ENCODE measurements at places on chromosomes 7 and 10.
A peak's percentile ranks its signal among the peaks of the same experiment; 100 is the strongest.

- no peak for DNase-seq
Observed at GRCh38 chr10:22437620-22438588, 92.6 kb downstream of the SPAG6 start.

DNA sequence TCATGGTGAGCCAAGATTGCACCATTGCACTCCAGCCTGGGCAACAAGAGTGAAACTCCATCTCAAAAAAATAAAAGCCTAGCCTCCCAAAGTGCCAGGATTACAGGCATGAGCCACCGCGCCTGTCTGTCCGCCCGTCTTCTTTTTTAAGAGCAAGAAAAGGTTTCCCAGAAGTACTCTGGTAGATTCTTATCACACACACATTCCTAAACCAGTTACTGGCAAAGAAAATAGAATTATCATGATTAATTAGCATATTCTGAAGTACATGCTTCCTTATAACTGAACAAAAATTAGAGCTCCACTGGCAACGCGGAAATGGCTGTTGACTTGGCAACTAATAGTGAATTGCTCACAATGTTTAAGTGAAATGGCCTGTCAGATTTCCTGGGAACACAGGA is 87.0 kb downstream of the ADK start:
- DNase-seq, result peak; percentile 49

GRCh38 chr10:69845574-69846292 is 44.0 kb downstream of the COL13A1 start:
- DNase-seq, result no peak

GRCh38 chr10:72315611-72316385 is 38.9 kb downstream of the DNAJB12 start:
- peak; percentile 38 for DNase-seq

DNA sequence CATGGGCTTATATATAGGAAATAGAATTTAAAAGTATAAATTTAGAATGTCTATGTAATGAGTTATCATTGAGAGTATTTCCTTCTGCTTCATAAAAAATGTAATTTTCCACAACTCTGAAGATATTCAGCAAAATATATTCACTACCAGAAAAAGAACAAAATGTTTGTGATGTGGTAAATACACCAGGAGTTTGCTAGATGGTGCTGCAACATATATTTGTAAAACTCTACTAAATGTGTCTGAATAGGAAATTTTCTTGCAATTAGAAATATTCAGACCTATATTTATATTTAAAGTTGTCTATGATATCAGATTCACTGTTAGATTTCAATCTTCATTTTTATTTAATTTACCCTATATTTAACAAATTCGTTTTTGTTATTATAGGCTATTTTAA is 201.1 kb downstream of the PPP1R3A start:
- no peak for DNase-seq

DNA sequence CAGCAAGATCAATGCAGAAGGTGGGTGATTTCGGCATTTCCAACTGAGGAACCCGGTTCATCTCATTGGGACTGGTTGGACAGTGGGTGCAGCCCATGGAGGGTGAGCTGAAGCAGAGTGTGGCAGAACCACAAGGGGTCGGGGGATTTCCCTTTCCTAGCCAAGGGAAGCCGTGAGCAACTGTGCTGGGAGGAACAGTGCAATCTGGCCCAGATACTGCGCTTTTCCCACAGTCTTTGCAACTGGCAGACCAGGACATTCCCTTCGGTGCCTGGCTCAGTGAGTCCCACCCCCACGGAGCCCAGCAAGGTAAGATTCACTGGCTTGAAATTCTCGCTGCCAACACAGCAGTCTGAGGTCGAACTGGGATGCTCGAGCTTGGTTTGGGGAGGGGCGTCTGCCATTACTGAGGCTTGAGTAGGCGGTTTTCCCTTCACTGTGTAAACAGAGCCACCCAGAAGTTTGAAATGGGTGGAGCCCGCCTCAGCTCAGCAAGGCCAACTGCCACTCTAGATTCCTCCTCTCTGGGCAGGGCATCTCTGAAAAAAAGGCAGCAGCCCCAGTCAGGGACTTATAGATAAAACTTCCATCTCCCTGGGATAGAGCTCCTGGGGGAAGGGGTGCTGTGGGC is 58.6 kb upstream of the SLC26A5 start:
- DNase-seq, result peak; percentile 8

DNA sequence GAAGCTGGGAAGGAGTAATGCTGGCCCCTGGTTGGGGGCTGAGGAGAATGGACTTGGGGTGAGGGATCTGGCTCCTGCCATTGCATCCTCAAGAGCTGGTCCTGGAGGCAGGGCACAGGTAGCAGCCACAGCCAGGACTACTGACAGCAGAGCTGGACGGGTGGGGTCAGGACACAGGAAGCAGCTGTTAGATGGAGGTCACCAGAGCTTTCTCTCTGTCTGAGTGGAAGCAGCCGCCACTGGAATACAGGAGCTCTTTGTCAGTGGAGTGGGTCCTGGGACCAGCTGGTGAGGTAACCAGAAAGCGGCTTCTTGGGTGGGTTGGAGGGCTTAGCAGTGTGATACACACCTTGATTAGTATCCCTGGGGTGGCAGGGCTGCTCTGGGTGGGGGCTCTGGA is 58.1 kb upstream of the AQP1 start:
- DNase-seq, result no peak

DNA sequence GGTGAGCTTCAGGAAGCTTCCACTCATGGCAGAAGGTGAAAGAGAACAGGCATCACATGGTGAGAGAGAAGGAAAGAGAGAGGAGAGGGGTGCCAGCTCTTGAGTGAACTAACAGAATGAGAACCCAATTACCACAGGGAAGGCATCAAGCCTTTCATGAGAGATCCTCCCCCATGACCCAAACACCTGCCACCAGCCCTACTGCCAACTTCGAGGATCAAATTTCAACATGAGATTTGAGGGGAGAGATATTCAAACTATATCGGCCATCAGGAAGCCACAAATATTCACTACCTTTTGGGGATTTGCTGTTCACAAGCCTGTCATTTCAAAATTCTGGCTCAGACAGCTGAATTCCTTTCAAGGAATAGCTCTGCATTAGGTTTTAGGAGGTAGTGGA is 39.9 kb upstream of the SMNDC1 start:
- DNase-seq, result no peak

DNA sequence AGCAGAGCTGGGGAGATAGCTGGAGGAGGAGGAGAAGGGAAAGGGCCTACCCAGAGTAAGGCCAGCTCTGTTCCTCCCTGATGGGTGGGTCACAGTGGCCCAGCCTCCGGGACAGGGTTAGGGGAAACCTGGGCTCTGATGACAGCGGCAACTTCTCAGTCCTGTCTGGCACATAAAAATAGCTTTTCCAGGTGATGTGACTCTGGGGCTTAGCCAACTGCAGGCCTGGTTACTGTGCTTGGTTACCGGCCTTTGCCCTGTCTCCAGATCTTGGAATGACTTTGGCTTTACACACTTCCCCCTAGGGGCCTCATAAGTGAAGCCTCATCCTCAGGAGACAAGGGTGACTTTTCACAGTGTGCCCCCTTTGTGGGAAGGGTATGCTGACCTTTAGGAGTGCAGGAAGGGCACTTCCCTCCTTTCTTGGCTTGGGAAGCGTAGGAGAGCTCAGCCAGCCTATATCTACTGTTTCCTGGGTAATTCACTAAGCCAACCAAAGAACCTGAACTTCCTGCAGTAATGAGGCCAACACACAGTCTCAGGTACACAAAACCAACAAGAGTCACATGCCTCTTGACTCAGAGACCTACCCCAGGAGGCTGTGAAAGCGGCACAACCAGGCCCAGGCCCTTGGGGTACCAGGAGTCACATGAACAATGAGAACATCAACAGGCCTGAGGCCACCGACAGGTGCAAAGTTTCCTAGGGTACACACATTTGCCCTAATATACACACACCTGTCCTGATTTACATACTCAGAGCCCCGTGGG is 11.7 kb upstream of the HILPDA start:
- no peak for DNase-seq

GRCh38 chr7:158525648-158526484 is 61.8 kb downstream of the PTPRN2 start:
- no peak for DNase-seq

DNA sequence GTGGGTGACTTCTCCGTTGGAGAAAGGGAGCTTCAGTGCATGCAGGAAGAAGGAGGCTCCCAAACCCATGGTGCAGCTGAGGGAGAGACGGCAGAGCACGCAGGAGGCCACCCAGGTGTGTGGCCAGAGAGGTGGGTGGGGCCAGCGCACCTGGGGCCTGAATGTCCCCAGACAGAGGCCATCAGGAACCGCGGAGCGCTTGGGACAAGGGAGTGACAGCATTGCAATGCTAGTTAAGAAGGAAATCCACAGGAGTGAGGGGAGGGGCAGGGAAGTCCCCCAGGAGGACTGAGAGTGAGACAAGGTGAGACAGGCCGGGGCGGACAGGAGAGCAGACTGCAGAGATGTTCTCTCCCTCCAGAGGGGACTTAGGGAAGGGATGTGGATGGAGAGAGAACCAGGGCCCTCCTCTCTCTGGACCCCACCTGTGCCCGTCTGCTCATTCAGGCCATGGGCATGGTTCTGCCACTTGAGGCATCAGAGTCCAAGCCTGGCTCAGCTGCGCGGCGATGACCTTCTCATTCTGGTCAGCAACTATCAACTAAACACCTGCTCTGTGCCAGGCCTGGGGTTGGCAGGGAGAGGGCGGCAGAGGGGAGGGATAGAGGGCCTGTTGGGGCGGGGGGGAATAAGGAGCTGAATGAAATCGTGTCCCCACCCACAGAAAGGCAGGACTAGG is 69.4 kb upstream of the COL13A1 start:
- DNase-seq, result no peak

- no peak for DNase-seq
Observed at GRCh38 chr10:34743814-34744213, 71.3 kb downstream of the PARD3 start.

DNA sequence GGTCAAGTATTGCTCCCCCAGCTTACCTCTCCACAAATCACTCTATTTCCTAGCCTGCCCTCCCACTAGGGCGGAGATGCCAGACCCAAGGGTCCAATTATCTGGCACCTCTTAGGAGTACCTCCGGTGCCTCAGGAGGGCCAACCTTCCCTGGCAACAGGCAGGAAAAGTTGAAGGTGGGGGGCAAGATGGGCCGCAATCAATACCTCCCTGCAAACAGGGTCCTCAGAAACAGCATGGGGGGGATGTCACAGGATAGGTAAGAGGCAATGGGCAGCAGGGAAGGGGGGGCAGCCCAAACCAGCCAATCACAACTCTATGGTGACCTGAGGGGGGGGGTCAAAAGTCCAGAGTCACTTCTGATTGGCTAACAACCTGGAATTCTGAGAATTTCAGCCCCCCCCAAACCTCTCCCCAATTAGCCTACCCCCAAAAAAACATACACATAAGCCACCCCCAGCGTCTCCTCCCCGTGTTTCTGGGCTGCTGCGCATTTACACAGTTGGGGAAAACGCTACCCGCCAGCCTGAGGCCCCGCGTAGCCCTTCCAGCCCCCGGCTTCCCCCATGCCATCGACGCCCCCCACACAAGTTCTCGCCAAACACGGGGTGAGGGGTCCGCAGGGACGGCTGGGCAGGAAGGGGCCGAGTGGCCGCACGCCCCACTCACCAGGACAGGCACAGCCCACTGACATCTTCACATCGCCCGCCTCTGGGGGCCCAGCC is 589 bp downstream of the LDB1 start:
- peak; percentile 96 for DNase-seq

DNA sequence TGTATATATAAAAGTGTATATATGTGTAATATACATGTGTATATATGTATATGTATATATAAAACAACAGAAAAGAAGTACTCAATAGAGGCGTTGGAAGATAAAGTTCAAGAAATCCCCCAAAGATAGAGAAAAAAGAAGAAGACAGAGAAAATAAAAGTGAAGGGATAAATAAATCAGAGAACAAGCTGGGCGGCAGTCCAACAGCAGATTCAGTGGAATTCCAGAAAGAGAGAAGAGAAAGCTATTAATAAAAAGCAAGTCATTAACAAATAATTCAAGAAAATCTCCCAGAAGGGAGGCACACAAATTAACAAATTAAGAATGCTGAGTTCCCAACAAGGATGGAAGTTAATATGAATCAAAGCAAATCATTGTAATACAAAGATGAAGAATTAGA is 59.3 kb upstream of the RNF148 start:
- no peak for DNase-seq

DNA sequence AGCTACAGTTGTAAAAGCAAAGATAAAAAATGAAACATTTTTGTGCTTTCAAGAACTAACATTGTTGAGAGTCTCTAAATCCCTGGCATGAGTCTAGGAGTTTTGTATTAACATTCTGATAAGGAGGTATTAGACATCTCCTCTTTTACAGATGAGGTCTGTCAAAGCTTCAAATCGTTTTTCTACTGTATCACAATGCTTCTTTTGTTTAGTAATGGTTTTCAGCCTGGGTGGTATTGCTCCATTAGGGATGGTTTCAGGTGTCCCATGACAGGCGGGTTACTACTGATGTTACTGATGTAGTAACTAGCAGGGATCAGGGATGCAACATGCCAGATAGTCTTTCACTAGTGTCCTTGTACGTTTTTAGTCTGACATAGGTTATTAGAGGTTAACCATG is 27.4 kb downstream of the STAM start:
- DNase-seq, result no peak

DNA sequence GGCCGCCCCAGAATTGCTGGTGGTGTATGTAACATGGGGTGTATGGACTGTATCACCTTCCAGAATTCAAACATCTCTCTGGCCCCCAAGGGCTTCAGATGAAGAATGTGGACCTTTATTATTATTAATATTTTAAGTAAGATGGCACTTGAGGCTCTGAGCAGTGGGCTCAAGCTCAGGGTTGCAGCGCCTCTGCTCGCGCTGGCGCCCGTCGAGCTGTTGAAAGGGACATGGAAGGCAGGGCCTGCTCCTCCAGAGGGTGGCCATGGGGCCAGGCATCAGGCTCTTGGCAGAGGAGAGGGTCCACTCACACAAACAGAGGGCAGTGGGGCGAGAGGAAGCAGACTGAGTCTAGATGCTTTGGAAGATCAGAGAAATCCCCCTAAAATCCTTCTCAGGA is 120.2 kb downstream of the NT5C2 start:
- DNase-seq, result no peak

- DNase-seq, result no peak
Observed at GRCh38 chr10:129833994-129834739, 129.9 kb downstream of the EBF3 start.

DNA sequence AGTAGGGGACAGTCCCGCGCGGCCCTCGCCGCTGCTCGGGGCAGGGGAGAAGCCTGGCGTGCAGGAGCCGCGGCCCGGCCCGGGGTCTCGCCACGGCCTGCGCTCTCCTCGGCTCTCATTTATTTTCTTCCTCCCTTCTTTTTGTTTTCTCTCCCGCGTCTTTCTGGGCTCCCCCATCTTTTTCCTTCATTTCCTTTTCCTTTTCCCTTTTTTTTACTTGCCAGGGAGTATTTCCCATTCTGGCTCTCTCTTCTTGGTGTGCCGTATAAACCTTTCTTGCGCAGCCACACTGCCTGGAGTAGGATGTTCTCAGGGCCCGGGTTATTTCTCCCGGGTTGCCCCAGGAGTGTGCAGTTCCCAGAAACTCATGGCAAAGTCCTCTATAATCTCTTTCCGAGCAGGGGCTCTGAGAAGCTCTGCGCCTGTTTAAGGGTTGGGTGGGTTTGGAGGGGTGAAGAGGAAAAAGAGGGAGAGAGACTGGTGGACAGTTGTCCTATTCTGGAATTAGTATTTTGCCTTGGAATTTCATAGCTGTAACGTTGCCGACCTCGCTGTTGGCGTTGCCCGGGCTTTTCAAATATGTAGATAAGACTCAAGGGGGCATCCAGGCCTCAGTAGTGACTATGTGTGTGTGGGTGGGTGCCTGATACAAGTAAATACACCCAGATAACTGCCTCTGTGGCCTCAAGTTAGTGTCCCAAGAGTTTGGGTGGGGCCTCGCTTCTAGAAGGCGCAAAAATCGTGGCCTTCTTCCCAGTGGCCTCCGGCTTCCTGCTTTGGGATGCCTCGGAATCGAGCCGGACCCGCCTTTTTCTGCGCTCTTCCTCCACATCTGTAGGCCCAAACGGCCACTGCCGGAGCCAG is 4.3 kb upstream of the ZNF503 start:
- no peak for DNase-seq

Measured in hematopoietic multipotent progenitor cell treated with erythropoietin and hydrocortisone succinate and interleukin-3 and kit ligand, for 6 days (in vitro differentiated cells).